ENCODE measurements at places on chromosomes 4 and X.

- no peak for DNase-seq
These were observed 123.5 kb downstream of the TBC1D19 start for GRCh38 chr4:26707342-26707741.

DNA sequence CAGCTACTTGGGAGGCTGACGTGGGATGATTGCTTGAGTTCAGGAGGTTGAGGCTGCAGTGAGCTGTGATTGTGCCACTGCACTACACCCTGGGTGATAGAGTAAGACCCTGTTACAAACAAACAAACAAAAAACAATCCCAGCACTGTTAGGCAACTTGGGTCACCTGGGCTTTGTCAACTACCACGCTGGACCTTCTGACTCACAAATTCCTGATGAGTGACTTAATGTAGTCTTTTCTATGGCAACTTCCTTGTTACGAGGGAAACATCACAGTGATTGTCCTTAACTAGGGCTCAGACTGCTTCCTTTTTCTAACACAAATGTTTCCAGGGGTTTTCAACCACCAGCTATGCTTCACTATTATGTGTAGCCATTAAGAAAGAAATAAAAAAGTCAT lies 128.8 kb upstream of the GPC4 start:
- DNase-seq, result no peak

DNA sequence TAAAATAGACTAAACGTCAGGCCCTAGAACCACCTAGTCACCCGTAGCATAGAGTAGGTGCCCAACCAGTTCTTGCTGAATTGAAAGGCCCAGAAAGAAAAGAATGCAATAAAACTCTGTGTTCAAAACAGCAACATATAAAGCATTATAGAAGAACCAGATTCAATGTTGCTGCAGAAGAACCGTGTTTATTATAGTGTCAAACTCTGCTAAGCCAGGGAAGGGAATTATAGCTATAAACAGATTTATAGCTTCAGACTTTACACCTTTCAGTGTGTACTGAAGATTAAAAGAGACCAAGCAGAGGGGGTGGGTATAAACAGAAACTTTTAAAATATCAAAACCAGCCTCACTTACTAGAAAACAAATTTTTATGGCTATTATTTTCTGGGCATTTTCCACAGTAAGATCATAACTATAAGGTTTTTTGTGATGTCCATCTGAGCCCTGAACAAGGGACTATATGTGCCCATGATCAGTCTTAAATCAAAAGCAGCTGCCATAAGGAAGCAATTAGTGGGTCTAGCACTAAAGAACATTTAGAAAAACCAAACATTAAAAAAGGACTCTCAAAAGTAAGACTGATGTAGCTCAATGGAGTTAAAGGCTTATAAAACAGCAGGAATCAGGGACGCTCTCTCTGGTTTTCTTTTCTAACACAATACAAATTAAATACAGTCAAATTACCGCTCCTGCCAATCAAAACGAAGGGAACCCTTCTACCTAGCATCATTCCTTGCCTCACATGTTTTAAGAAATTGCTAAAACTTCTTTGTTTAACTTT lies 219.7 kb upstream of the ETNPPL start:
- no peak for DNase-seq

- no peak for DNase-seq
These were observed 312.5 kb upstream of the ANXA10 start for GRCh38 chr4:167779864-167780263.

GRCh38 chrX:105610411-105610810 lies 211.9 kb upstream of the NRK start:
- no peak for DNase-seq

- DNase-seq, result no peak
These were observed 208.3 kb downstream of the ARHGAP10 start for GRCh38 chr4:147940171-147940570.

- no peak for DNase-seq
These were observed 113.0 kb downstream of the AMELX start for GRCh38 chrX:11406109-11406765.

GRCh38 chr4:88217169-88217568 lies 58.7 kb upstream of the ABCG2 start:
- no peak for DNase-seq

DNA sequence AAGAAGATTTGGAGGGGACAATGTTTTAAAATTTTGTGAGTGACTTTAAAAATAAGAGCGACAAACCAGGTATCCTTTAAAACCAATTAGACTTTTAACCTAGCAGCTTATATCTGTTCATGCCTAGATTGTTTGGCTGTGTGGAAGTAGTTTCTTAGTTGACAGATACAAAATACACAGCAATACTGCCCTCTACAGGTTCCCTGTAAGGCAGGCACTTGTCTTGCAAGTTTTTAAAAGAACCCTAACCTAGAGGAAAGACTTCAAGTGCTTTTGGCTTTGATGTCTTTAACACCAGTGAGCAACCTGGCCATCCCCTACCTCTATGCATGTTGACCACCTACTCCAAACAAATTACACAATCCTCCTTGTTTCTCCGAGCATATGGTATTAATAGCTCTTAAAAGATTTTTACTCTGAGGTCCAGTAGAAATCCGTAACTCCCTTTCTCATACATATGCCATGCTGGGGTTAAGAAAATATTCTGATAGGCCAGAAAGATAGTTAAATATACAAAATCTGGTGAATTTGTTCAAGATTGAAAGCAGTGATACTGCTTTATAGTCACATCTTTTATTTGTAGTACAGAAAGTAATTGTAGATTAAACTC lies 273.0 kb downstream of the ARHGAP24 start:
- DNase-seq, result no peak

DNA sequence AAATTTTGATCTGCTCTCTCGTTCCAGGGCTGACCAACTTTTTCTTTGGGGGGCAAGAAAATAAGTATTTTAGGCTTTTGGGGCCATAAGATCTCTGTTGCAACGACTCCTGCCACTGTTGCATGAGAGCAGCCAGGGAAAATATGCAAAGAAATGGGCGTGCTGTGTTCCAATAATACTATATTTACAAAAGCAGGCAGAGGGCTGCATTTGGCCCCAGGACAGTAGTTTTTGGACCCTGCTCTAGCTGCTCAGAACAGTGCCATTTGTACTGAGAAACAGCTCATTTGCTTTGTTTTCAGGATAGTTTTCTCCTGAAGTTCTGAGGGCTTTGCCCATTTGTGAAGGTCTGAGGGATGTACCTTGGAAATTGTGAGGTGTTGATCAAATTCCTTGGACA lies 135.1 kb upstream of the MBNL3 start:
- DNase-seq, result no peak

DNA sequence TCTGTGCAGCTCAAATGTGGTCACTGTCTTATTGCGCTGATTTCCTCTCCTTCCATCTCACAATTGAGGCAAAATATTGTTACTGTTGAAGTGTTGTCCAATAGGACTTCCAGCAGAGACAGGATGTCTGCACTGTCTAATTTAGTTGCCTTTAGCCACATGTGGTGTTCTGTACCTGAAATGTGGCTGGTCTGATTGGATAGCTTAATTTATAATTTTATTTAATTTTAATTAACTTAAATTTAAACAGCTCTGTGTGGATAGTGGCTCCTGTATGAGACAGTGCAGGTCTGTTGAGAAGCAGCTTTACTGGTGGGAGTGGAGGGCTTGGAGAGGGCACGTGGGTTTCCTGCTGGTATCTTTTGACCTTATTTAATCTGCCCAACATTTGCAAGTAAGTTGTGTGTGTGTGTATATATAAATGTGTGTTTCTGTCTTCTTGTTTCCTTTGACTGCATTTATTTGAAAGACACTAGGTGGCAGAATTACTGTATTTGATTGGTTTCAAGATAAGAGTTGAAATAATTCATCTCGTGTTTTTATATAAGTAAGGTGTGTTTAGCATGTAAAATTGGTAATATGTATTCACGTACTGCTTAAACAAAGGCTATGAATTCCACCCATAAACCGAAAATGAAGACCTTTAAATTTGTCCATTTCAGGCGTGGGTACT lies 55.3 kb upstream of the MSANTD1 start:
- DNase-seq, result no peak

Data from activated CD4-positive, CD25-positive, alpha-beta regulatory T cell treated with anti-CD3 and anti-CD28 coated beads, Interleukin-2, amount 50 U/mL, for 72 hours (primary cell).